RWPE2 (cell line): ENCODE measurements at places on chromosomes 5 and 9.

GRCh38 chr5:109254511-109254910, 155.3 kb downstream of the PJA2 start:
- no peak overlapping the region for H3K4me3 ChIP-seq
- no peak overlapping the region for H3K27ac ChIP-seq
- no peak for DNase-seq
- H3K4me1 ChIP-seq = no peaks in the 10 kb centered on the region
- no peaks in the 10 kb centered on the region for H3K27me3 ChIP-seq

- peaks cover 50% of the 10 kb centered on the region for H3K27me3 ChIP-seq
- H3K4me3 ChIP-seq = no peak overlapping the region
- H3K36me3 ChIP-seq = no peaks in the 10 kb centered on the region
These were observed 18.3 kb upstream of the IL9 start for GRCh38 chr5:135913713-135914626.

DNA sequence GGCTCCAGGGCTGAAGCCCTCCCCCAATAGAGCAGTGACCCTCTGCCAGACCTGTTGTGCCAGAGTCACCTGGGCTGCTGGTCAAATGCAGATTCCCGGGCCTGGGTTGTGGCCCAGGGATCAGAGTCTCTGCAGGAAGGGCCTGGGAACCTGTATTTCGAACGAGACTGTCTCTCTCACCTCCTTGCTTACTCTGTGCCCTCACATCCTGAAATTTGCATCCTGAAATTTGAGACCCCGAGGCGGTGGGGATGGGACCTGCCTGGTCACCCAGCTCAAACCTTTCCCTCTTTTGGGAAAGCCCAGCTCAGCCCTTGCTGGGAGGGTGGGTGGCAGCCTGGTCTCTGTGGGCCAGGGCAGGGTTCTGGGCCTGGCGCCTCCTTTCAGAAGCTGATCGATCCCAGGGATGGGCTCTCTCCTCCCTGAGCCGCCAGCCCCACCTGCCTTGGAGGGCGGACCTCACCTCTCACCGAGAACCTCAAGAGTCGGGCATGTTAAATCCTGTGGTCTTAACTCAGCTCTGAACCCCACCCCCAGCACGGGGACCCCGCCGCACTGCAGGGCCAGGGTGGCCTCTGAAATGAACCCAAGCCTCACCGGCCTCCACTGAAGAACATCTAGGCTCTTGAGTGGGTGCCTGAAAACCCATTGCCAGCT, 44.0 kb upstream of the IER5L start:
- no peaks in the 10 kb centered on the region for H3K36me3 ChIP-seq
- peaks cover 6% of the 10 kb centered on the region for H3K4me1 ChIP-seq
- H3K27ac ChIP-seq = no peak overlapping the region
- H3K27me3 ChIP-seq = no peaks in the 10 kb centered on the region

DNA sequence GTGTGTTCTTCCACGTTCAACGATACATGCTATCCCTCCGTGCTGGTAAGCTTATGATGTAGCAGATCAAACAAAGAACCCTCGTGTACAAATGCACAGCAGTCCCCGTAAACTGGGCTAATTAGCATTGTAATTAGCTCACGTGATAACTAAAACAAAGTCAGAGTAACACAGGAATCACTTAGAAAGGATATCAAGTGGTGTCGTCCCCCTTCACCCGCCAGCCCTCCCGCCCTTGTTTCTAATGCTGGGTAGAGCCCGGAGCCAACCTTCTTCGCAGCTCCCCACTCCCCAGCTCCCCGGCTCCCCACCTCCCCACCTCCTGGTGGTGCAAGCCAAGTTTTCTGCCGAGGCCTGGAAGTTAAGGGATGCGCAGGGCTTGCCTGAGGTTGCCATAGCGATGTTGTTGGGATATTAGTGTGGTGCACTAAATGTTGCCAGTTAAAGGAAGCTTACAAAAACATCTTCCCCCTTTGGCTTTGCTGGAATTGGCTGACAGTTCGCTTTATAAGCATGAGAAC, 357.9 kb upstream of the CCNH start:
- DNase-seq = no peak
- H3K4me3 ChIP-seq = no peak overlapping the region
- H3K27me3 ChIP-seq = peaks cover 11% of the 10 kb centered on the region
- H3K4me1 ChIP-seq = no peaks in the 10 kb centered on the region

GRCh38 chr5:113293975-113294310, 140.8 kb downstream of the TSSK1B start:
- DNase-seq = no peak
- H3K27ac ChIP-seq = peak overlapping the region; percentile 77
- no peaks in the 10 kb centered on the region for H3K27me3 ChIP-seq
- H3K36me3 ChIP-seq = no peaks in the 10 kb centered on the region
